ENCODE measurements at places on chromosomes 3 and 15.

- no peak for DNase-seq
Observed at GRCh38 chr15:90891346-90891949, 7.1 kb downstream of the FES start.

GRCh38 chr3:20346369-20346768 lies 160.4 kb upstream of the SGO1 start:
- DNase-seq = no peak

DNA sequence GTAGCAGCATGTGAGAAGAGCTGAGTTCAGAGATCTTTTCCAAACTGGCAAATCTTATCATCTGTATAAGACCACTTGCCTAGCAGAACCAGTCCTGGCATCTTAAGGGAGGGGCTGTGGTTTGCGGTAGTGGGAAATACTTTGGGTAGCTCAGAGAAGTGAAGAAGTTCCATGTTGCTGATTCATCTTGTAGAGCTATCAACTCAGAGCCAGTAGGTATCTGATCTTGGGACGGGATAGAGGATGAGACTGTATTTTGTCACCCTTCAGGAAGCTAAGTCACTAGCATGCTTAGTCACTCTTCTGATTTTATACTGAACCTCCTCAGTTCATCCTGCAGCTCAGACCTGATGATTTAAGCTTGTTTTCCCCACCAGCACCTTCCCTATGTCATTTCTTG lies 211.4 kb downstream of the NR1D2 start:
- peak; percentile 85 for DNase-seq

DNA sequence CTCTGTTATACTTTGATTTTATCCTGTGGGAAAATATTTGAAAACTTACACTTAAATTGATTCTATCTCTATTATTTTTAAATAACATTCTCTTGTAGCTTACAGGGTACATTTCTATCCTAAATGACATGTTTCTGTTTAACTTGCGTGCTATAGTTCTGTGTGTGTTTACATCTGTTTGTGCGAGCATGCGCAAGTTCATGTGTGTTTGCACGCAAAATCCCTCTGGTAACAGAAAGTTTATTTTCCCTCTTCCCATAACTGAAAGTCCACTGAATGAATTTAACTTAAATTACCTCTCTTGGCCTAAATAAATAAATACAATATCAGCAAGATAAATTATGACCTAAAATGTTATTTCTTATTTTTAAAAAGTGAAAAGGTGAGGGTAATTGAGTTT lies 117.3 kb upstream of the NEO1 start:
- DNase-seq = no peak

DNA sequence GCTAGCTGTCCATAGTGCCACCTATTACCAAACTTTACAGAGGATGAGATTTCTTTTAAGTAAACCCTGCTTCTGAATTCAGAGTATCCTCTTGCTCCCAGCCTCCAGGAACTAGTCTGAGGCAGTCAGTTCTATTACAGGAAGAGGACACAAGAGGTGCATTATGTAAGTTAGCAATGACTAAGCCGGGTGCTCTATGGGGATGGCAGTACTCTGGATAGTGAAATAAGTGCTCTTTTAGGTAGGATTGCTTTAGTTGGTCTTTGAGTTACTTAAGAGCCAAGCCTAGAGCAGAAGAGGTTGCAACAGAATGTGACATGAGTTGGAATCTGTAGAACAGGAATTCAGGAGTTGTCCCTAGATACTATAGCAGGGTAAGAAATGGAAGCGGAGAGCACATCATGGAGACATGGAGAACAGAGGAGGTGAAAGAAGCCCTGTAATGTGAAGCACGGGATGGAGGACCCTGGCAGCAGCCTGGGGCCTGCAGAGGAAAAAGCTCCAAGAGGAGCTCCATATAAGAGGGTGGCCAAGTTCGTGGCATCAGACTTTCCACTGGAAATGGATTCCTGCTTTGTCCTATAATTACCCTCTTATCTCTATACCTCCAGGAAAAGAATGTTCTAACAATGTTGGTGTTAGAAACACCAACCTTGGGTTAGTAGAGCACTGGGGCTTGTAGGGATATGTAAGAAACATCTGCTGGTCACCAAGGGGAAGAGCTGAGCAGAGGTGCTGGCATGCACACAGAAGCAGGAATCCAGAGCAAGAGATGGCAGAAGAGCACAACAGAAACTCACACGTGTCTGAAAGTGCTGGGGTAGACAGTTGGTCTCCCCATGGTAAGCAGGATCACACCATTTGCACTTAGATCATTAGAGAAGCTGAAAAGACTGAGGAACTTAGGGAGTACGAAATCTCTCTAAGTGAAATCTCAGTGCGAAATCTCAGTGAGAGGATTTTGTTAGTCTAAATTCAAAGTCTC lies 851.1 kb downstream of the FHIT start:
- peak; percentile 15 for DNase-seq

DNA sequence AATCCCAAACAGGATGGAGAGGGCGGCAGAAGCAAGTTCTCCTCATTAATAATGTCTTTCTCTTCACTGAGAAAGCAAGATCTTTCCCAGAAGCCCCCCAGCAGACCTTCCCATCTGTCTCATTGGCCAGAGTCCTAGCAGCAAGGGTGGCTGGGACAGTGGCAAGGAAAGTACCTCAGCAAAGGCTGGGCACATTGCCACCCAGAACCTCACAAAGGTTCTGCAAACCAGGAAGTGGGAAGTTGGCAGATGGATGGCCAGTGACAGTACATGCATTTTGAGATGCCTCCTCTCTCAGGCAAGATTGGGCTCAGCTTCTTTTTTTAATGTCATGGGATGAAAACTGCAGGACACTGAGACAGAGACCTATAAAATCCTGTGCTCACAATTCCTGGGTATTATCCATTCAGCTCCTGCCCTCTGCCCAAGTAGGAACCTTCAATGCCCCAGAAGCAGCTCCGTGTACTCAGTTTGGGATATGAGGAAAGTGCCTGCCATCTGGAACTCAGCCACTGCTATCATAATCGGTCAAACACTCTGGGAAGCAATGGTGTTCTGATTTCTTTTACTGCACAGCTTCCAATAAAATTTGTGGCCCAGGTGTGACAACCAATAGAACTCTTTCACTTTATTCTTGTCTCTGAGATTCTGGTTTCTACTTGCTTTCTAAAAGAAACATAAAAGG lies 25.5 kb downstream of the DPH3 start:
- DNase-seq = peak; percentile 27

GRCh38 chr15:98039596-98039995 lies 79.1 kb downstream of the ARRDC4 start:
- DNase-seq = no peak

- DNase-seq = no peak
Observed at GRCh38 chr3:15539066-15539465, 17.6 kb upstream of the COLQ start.

DNA sequence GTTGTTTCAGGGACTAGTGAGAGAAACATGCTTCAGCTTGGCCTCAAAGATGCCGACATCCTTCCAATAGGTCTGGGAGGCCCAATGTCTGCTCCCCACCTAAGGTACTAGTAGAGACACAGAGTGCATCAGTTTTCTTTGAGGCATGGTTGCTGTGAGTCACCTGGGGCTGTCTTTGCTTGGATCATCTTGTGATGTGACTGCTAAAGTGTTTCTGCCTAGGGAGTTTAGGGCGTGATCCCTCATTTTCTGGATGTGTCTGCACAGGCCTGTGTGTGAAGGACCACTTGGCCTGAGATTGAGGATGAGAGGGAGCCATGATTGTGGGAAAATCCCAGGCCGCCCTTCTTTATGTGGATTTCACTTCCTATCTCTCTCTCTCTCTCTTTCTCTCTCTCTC lies 4.8 kb downstream of the GASK1A start:
- peak; percentile 3 for DNase-seq

GRCh38 chr3:20101041-20101440 lies 60.8 kb downstream of the KAT2B start:
- DNase-seq = no peak

GRCh38 chr3:141845407-141846049 lies 30.9 kb upstream of the ATP1B3 start:
- no peak for DNase-seq

- DNase-seq = no peak
Observed at GRCh38 chr15:79572691-79573404, 140.7 kb downstream of the MINAR1 start.

GRCh38 chr15:57415602-57416001 lies 39.3 kb downstream of the CGNL1 start:
- DNase-seq = no peak

DNA sequence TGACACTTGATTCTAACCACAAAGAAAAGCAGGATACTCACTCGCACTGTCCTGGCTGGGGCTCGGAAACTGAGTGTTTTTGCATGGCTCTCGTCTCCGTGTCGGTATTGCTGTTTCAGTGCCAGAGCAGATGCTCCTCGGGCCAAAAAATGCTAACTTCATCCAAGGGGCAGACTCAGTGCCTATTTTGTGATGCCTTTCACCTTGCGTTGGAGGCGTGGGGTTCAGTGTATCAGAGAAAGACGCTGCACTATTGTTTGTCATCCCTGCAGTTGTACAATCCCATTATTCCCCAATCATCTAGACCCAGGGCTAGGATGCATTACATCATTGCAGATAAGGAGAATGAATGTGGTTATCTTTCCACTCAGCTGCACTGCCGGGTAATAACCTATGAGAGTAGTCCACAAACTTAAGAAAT lies 1.4 kb downstream of the CACNA2D3 start:
- DNase-seq = no peak

- no peak for DNase-seq
Observed at GRCh38 chr3:120196812-120197211, 88.2 kb downstream of the GPR156 start.

DNA sequence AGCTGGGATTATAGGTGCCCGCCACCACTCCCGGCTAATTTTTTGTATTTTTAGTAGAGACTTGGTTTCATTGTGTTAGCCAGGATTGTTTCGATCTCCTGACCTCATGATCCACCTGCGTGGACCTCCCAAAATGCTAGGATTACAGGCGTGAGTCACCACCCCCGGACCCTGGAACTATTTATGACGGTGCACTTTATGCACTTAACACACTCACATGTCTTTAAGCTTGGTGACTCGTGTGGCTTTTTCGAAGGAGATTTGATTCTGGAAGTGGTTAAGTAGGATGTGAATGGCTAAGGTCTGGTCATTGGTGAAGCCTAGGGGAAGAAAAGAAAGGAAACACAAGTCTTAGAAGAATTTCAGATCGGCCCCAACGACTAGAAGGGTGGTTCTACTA lies 20.3 kb downstream of the BBS4 start:
- DNase-seq = no peak

DNA sequence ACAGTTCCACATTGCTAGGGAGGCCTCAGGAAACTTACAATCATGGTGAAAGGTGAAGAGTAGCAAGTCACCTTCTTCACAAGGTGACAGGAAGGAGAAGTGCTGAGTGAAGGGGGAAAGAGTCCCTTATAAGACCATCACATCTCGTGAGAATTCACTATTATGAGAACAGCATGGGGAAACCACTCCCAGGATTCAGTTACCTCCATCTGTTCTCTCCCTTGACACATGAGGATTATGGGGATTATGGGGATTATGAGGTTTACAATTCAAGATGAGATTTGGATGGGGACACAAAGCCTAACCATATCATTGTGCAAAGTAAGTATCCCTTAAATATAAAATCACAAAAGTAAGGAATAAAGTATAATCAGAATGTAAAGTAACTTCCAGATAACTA lies 375.9 kb upstream of the NAALADL2 start:
- no peak for DNase-seq

- no peak for DNase-seq
Observed at GRCh38 chr3:186802701-186803100, 3.6 kb downstream of the RFC4 start.

- peak; percentile 58 for DNase-seq
Observed at GRCh38 chr15:73809728-73810501, 56.8 kb upstream of the INSYN1 start.

- DNase-seq = no peak
Observed at GRCh38 chr3:154285221-154285620, 39.1 kb downstream of the DHX36 start.

- no peak for DNase-seq
Observed at GRCh38 chr3:5123937-5124336, 1.8 kb downstream of the ARL8B start.

- no peak for DNase-seq
Observed at GRCh38 chr15:69486481-69487110, 34.0 kb downstream of the RPLP1 start.

- DNase-seq = peak; percentile 89
Observed at GRCh38 chr15:79682285-79682684, 214.5 kb downstream of the MTHFS start.

- DNase-seq = no peak
Observed at GRCh38 chr3:71646971-71647370, 63.4 kb upstream of the FOXP1 start.

GRCh38 chr15:101451266-101451799 lies 38.2 kb downstream of the PCSK6 start:
- DNase-seq = peak; percentile 65

DNA sequence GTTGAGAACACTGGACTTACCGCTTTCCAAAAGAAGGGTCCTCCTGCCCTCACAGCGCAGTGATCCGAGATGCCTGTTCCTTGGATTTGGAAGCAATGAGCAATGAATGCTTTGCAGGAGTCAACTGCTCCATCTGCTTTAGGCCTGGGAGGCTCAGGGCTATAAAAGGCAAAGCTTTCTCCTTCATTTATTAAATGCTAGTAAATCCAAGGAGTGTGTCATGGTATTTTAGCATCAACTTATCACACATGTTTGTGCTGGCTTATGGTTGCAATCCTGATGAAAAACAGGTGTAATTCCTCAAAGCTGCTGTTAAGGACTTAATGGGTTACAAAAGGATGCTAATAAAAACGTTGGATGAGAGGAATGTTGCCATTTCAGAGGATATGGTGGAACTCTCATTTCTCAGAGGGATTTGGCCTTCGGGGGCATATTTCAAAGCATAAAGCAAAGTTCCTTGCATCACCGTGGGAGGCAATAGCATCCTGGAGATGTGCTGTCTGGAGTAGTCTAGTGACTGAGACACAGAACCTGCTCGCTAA lies 158.5 kb upstream of the TPM1 start:
- DNase-seq = peak; percentile 61
